ENCODE measurements at places on chromosomes 4 and X. TPM values are rescaled to one million over a fixed set of nuclear protein-coding genes. Genes with fewer than 3 reads are reported as not detected.

Gene ESX1
- not detected for total RNA-seq

Gene MAP3K15
- 0.52 TPM for total RNA-seq

Gene TET2
- total RNA-seq: 20.9 TPM

Gene FAM193A
- total RNA-seq: 10.4 TPM

Gene CENPI
- 8.4 TPM for total RNA-seq

Gene FABP2
- total RNA-seq: not detected

Gene GABRG1
- under 0.01 TPM for total RNA-seq

Gene UGT2A1
- under 0.01 TPM for total RNA-seq

Gene OPN1MW
- not detected for total RNA-seq

Gene DDIT4L
- 61.6 TPM for total RNA-seq

Gene SLC7A11
- total RNA-seq: 1.0 TPM

Gene NDNF
- 5.2 TPM for total RNA-seq
